Activated B cell treated with CpG ODN at 0.5 μM for 24 hours (primary cell): ENCODE measurements at places on chromosomes 4 and X. TPM values are rescaled to one million over a fixed set of nuclear protein-coding genes. Genes with fewer than 3 reads are reported as not detected.

GRCh38 chr4:131344761-131345160 lies 1804.3 kb upstream of the PCDH10 start:
- no peak for DNase-seq

- DNase-seq = no peak
Observed at GRCh38 chr4:60345392-60345791, 854.7 kb upstream of the ADGRL3 start.

- no peak for DNase-seq
Observed at GRCh38 chr4:125191232-125191631, 123.5 kb upstream of the FAT4 start.

- no peak for DNase-seq
Observed at GRCh38 chrX:143570782-143571181, 53.5 kb upstream of the SPANXN3 start.

GRCh38 chr4:112156553-112156952 lies 11.3 kb downstream of the FAM241A start:
- DNase-seq = no peak

DNA sequence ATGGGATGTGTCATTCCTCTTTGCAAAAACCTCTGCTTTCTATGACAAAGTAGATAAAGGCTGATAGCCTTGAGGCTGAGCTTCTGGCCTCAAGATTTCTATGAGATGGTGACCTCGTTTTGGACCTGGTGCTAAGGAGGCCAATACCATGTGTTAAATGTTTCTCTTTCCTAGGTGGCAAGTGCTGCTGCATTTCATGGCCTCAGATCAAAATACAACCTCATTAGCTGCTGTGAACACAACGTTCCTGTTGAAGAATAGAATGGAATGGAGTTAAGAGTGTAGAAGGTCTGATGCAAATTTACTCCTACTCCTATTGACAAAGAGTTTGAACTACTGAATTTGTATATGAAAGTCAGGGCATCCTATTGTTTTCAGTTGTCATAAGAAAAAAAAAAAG lies 112.0 kb downstream of the C4orf51 start:
- DNase-seq = no peak

DNA sequence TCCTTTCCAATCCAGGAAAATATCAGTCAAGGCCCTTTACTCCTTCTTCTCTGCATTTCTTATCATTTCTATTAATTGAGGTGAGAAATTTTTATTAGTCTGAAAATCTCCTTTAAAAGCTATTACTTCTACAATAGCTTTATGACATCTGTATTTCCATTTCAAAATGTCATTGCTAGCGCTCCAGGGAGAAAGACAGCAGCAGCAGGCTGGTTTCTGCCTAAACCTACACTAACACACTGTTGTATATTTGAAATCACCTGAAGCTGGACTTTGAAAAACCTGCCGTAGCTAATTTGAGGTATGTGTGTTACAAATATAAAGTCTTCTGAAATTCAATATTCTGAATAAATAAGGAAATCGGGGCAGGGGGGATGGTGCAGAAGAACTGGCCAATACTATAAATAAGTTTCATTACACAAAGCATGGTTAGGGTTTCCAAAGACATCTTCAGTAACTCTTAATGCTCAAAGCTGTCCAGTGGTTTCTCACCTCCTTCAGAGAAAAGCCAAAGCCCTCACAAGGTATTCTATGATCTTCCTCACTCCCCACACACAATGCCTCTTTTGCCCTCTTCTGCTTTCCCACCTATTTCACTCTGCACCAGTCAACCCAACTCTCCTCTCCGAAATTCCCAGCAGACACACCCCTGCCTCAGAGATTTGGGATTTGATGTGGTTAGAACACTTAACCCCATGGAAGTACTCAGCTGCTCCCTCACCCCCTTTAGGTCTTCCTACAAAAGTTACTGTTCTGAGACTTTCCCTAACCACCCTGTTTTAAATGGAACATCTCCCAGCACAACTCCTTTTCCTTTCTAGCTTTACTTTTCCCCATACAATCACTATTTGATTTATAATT lies 122.7 kb downstream of the PPP3CA start:
- DNase-seq = no peak

GRCh38 chrX:37627602-37628001 lies 56.1 kb downstream of the LANCL3 start:
- no peak for DNase-seq

DNA sequence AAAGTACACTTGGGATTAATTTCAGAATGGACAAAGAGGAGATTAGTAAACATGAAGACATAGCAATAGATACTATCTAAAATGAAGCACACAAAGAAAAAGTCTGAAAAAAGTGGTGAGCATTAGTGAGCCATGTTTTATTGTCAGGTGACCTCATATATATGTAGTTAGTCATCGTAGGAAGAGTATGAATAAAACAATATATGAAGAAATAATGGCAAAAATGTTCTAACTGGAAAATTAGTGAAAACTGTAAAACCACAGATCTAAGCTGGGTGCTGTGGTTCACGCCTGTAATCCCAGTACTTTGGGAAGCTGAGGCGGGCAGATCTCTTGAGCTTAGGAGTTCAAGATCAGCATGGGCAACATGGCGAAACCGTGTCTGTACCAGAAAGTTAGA lies 67.9 kb downstream of the RBPJ start:
- no peak for DNase-seq

DNA sequence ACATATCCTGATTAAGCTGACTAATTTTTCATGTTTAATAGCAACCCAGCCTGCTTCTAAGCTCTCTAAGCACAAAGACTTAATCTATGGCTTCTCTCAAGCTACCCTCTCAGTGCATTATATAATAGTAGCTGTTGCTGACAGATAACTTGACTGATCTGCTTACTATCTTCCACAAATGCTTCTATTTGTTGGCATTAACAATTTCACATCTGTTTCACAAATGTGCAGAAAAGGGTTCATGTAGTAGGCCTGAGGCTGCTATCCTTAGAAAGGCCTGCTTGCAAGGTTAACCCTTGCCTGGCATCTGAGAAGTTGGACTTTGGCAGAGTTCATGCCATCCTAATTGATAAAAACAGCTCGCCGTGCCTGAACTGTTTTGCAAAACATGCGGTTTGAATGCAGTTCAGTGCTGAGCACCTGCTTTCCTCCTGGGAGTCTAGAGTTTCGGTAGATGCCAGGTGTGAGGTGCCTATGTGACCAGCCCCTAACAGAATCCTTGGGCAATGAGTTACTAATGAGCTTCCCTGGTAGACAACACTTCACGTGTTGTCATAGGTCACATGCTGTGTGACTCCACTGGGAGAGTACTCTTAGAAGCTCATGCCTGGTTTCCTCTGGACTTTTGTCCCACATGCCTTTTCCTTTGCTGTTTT lies 68.4 kb downstream of the NSG1 start:
- DNase-seq = no peak

GRCh38 chrX:33086886-33087285 lies 124.5 kb downstream of the DMD start:
- no peak for DNase-seq

DNA sequence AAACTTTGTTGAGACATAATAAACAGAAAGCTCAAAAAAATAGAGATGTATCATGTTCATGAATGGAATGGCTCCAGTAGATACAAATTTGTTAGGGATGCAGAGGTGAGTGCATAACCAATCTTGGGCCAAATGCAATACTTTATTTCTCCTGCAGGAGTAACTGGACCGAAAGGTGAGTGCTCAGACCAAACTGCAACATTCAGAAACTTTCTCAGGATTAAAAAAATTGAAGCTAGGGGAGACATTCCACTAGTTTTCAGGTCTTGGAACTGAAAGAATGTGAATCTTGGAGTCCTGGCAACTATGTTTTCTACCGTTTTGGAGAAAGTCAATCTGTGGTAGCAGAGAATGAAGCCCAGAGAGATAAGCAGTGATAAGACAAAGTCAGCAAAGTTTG lies 21.2 kb upstream of the LCORL start:
- DNase-seq = no peak

DNA sequence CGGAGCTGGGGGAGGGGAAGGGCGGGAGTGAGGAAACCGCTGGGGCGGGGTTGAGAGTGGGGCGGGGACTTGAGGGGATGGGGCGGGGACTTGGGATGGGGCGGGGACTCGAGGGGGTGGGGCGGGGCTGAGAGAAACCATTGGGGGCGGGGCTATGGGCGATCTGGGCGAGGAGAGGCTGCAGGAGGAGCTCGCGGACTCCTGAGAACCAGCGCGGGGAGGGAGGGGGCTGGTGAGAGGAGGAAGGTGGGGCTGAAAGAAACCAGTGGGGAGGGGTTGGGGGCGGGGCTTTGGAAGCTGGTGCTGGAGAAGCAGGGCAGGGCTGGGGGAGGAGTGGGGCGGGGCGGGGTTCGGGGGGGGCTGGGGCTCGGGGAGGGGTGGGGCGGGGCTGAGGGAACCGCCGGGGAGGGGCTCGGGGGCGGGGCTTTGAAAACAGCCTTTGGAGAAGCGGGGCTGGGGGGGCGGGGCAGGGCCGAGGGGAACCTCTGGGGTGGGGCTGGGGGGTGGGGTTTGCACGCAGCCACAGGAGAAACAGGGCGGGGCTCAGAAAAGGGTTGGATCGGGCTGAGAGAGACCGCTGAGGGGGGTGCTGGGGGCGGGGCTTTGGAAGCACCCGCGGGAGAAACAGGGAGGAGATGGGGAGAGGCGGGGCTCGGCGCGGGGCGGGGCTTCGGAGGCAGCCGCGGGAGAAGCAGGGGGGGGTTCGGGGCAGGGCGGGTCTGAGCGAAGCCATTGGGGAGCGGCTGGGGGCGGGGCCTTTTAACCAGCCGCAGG lies 777 bp upstream of the EOLA2 start:
- DNase-seq = peak; percentile 77

GRCh38 chr4:186775902-186776301 lies 52.2 kb upstream of the FAT1 start:
- DNase-seq = no peak

GRCh38 chr4:78568640-78569305 lies 17.2 kb downstream of the ANXA3 start:
- DNase-seq = no peak

DNA sequence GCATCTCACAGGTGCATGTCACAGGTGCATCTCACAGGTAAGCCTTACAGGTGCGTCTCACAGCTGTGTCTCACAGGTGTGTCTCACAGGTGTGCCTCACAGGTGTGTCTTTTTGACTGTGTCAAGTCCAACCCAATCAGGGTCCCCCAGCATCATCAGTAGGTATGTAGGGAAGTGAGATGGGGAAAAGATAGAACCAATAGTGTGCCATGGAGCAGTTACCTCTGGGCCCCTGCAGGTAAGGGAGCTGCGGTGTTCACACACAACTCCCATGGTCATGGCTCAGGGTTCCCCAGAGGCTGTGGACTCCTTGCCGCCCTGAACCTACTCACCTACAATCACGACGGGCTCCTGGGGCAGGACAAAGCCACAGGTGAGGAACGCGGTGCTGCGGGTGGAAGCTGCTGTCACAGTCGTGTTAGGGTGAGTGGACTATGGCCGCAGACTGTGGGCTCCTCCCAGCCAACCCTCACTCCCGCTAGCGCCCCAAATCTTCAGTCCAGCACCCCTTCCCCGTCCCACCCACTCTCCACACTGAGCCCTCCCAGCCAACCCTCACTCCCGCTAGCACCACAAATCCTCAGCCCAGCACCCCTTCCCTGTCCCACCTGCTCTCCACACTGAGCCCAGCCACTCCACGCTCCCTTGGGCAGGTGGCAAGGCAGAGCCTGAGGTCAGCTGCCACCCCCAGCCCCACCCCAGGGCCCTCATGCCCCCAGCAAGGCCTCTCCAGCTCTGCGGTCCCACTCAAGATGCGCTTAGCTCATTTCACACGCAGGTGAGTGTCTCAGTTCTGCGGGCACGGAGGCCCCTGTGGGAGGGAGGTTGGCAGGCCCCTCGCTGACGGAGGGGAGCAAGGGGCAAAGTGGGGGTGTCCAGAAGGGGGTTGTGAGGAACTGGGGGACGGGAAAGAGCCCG lies 2.1 kb upstream of the PDE6B start:
- DNase-seq = no peak

DNA sequence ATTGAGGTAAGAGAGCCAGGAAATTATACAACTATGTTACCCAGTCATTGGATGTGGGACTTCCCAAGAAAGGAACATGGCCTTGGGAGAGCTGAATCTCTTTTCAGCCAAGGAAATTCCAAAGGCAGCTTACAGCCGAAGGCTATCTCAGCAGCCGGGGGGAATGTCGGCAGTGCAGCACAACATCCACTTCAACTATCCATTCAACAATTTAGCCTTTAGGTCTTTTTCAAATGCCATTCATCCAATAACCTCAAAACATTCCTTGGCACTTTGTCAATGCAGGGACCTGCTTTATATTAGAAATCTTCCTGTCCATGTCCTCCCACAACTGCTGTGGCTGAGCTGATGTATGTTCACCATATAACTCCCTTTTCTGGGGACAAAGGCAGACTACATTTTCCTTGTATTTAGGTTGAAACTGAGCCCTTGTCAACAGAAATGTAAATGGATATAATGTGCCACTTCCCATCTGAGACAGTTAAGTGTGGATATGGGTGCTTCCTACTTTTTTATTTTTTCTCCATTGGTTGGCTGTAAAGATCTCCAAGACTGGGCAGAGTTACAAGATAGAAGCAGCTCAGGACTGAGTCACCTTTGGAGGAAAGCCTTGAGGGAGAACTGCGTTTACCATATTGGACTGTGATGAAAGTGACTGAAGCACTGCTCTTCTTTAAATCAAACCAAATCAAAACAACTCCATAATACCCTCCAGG lies 94.8 kb downstream of the GPRIN3 start:
- DNase-seq = no peak

DNA sequence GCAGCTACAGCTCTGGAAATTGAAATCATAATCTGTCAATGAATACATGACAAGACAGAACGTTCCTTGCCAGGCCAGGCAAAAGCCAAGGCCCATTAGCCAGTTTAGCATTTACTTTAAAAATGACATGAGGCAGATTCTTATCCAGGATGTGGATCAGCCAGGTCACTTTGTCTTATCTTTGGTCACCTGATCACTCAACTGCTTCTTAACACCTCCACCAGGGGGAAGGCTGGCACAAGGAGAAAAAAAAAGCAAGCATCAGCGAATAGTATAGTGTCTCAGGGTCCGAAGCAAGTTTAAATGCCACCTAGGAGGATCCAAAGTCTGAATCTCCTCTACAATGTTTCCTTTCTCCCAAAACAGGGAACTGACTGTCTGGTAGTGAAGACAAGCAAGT lies 18.8 kb downstream of the ATP1B4 start:
- DNase-seq = no peak

GRCh38 chrX:24231131-24231540 lies 81.6 kb downstream of the ZFX start:
- no peak for DNase-seq

DNA sequence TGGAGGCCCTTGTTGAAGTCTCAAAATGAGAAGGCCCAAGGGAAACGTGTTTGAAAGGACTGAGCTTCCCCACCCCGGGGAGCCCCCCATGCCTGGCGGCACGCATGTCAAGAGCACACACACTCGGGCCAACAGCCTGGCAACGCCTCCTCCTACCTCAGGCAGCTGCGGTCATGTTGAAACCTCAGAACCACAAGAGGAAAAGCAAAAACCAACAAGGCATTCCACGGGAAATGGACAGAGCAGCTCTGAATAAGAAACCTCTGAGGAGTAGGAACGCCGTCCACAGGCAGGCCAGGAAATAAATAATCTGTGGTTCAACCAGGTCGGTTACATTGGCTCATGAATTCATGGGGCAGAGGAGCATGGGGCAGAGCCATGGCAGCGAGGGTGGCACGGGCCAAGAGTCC lies 95.7 kb upstream of the AFAP1 start:
- DNase-seq = no peak

MBNL3 gene
- 41.0 and 47.0 TPM in 2 replicates for total RNA-seq

IL13RA2 gene
- total RNA-seq = not detected in 2 replicates

GLOD5 gene
- total RNA-seq = not detected in 2 replicates

ENPEP gene
- total RNA-seq = not detected in 2 replicates

MAOA gene
- 0.18 TPM in 1 of 2 replicates, not detected in the other for total RNA-seq

ALB gene
- not detected in 2 replicates for total RNA-seq

PAGE2 gene
- total RNA-seq = not detected in 2 replicates

GPR173 gene
- total RNA-seq = 0.10 and 0.16 TPM in 2 replicates

POF1B gene
- total RNA-seq = 1.0 and 1.3 TPM in 2 replicates

CACNA1F gene
- total RNA-seq = 2.6 and 3.0 TPM in 2 replicates
